ENCODE measurements at places on chromosomes 12 and 14. TPM values are rescaled to one million over a fixed set of nuclear protein-coding genes. Genes with fewer than 3 reads are reported as not detected.

CAPRIN2 gene
- total RNA-seq: 56.5 TPM

- H3K27me3 ChIP-seq: no peaks in the 10 kb centered on the region
- H3K27ac ChIP-seq: no peak overlapping the region
- H3K4me3 ChIP-seq: no peak overlapping the region
- DNase-seq: no peak
These were observed 25.1 kb downstream of the UBR7 start for GRCh38 chr14:93232159-93232558.

DNA sequence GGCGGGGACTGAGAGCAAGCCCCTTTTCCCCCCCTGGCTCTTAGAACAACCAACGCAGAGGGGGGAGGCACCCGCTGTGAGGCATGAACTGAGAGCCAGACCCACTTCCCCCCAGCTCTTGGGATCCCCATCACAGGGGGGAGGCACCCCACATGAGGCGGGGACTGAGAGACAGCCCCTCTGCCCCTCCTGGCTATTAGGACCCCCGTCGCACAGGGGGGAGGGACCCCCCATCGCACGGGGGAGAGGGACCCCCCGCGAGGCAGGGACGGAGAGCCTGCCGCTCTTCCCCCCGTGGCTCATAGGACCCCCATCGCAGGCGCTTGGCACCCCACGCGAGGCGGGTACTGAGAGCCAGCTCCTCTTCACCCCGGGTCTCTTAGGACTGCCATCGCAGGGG lies 195.8 kb upstream of the PZP start:
- no peak overlapping the region for H3K4me3 ChIP-seq
- no peak overlapping the region for H3K27ac ChIP-seq
- no peaks in the 10 kb centered on the region for H3K4me1 ChIP-seq
- no peaks in the 10 kb centered on the region for H3K27me3 ChIP-seq

DNA sequence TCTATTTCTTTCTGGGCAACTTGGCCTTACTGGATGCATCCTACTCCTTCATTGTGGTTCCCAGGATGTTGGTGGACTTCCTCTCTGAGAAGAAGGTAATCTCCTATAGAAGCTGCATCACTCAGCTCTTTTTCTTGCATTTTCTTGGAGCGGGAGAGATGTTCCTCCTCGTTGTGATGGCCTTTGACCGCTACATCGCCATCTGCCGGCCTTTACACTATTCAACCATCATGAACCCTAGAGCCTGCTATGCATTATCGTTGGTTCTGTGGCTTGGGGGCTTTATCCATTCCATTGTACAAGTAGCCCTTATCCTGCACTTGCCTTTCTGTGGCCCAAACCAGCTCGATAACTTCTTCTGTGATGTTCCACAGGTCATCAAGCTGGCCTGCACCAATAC lies 5.3 kb downstream of the OR4N5 start:
- no peak overlapping the region for H3K27ac ChIP-seq
- no peaks in the 10 kb centered on the region for H3K27me3 ChIP-seq
- no peak overlapping the region for H3K4me3 ChIP-seq
- no peaks in the 10 kb centered on the region for H3K36me3 ChIP-seq

DNA sequence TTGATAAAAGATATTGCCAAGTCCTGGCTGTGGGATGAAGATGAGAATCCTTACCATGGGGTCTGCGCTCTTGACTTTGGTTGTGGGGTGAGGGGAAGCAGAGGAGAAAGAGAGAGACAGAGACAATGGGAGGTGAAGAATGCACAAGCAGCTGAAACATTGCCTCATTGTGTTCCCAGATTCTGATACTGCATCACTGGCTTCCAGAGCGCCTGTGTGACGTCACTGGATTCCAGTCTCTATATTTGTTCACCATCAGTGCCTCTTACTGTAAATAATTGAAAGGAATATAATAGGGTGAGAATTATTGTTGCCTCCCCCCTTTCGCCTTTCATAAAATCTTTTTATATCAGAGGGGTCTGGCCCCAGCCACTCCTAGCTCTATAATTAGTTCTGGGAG lies 188.9 kb upstream of the NTF3 start:
- no peak for DNase-seq
- no peaks in the 10 kb centered on the region for H3K27me3 ChIP-seq
- no peaks in the 10 kb centered on the region for H3K4me1 ChIP-seq
- no peak overlapping the region for H3K27ac ChIP-seq
- H3K4me3 ChIP-seq: no peak overlapping the region

GRCh38 chr12:108679106-108679681 lies 45.5 kb upstream of the SELPLG start:
- H3K4me1 ChIP-seq: peaks cover 14% of the 10 kb centered on the region
- no peaks in the 10 kb centered on the region for H3K36me3 ChIP-seq
- DNase-seq: no peak
- no peak overlapping the region for H3K4me3 ChIP-seq
- H3K27me3 ChIP-seq: no peaks in the 10 kb centered on the region
- H3K27ac ChIP-seq: no peak overlapping the region

- H3K4me1 ChIP-seq: no peaks in the 10 kb centered on the region
- no peaks in the 10 kb centered on the region for H3K36me3 ChIP-seq
- DNase-seq: no peak
- no peak overlapping the region for H3K27ac ChIP-seq
These were observed 35.5 kb upstream of the MAX start for GRCh38 chr14:65137648-65138307.

DNA sequence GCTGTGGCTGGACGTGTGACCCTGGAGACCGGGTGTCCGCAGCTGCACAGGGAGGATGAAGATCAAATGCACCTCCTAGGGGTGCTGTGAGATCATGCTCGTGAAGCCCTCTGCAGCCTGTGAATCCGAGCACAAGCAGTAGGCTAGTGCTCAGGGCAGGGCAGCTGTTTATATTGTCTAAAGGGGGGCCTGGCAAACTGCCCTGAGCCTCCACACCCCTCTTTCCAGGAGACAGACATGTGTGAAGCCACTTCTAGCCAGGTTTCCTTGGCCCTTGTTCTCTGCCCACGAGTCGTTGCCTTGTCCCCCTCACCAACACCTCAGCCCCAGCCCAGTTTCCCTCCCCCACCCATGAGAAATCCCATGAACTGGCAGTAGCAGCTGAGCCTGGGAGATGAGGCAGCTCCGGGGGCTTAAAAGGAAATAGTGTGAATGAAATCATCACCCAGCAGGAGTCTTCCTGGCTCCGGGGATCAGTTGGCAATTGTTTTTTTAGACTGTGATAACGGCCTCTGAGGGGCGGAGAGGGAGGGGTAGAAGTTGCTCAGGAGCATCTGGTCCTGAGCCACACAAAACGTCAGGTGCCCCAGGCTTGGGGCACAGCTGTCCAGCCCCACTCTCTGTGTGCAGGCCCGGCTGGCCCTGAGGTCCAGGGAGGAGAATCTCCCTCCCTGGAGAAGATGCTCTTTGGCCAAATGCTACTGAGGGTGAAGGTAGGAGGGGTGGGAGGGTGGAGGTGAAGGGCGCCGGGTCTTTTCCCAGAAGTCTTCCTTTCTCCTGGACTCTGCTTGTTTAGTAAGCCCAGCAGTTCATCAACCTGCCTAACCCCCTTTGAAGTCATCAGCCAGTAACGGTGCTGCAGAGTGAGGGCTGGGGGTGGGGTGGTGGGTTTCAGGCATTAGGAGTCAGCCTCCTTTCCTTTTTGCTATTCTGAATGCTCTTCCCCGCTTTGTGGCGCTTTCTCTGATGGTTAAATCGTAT lies 4.0 kb downstream of the FGF6 start:
- no peak for DNase-seq
- H3K36me3 ChIP-seq: no peaks in the 10 kb centered on the region
- H3K27ac ChIP-seq: no peak overlapping the region
- no peak overlapping the region for H3K4me3 ChIP-seq
- H3K4me1 ChIP-seq: no peaks in the 10 kb centered on the region
